ENCODE measurements at places on chromosomes 5 and 9.

DNA sequence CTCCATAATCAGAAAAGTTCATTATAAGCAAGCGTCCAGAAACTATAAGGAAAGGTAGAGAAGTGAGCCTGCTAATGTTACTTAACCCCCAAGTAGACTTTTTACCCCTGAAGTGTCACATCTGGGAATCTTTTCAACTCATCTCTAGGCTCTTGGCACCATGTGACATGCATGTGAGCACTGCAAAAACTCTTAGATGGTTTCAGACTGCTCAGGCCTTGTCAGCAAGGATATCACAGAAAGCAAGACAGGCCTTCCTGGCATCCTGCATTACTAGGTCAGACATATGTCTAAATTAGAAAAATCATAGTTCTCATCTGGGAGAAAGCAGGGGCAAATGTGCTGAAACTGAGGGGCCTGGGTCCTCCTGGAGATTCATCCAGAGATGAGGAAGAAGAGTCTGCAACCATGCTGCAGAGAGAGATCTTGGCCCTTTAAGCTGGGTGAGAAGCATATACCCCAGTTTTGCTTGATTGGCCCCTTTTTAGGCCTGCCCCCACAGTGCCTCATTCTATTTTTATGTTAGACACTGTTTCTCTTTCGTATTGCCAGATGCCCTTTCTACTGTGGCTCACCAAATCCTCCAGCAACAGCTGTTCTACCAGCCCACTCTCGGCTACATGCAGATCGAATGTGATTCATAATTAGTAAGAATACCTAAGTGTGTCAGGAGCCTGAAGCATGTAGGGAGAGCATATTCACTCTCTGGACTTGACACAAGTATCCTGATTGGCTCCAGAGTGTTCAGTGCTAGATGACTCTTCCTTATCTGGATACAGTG lies 19.0 kb downstream of the TMEM8B start:
- DNase-seq, result peak; percentile 76

GRCh38 chr9:16126042-16126441 lies 573.2 kb downstream of the CCDC171 start:
- no peak for DNase-seq

- no peak for DNase-seq
These were observed 12.9 kb upstream of the MSMP start for GRCh38 chr9:35766997-35767396.

DNA sequence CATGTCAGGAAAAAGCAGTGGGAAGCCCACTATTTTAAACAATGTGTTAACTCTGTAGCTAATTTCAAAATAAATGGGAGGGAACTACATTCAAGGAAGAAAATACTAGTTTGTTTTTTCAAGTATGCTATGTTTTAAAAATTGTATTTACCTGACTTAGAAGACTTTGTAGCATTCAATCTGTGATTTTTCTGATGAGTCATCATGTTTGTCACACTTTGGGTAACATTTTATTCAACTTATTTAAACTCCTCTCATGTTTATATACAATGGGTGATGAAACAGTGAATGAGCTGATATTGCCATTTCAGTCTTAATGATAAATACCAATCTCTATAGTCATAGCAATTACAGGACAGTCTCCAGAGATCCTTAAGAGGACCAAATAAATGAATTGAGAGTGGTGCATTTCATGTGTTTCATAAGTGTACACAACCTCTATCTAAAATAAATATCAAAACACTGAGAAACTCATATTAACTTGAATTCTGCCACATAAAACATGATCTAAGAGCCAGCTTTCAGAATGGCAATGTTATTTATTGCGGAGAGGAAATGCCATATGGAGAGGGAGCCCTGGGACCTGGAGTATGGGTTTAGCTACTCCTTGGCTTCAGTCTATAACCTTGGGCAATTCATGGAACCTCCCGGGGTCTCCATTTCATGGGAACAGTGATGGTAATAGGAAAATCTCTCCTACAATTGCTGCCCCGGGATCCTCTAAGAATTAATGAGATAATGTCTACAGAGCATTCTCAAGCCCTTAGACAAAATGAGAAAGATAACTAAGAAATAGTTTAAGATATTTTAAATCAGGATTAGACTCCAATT lies 913.9 kb downstream of the TLE4 start:
- DNase-seq, result no peak

DNA sequence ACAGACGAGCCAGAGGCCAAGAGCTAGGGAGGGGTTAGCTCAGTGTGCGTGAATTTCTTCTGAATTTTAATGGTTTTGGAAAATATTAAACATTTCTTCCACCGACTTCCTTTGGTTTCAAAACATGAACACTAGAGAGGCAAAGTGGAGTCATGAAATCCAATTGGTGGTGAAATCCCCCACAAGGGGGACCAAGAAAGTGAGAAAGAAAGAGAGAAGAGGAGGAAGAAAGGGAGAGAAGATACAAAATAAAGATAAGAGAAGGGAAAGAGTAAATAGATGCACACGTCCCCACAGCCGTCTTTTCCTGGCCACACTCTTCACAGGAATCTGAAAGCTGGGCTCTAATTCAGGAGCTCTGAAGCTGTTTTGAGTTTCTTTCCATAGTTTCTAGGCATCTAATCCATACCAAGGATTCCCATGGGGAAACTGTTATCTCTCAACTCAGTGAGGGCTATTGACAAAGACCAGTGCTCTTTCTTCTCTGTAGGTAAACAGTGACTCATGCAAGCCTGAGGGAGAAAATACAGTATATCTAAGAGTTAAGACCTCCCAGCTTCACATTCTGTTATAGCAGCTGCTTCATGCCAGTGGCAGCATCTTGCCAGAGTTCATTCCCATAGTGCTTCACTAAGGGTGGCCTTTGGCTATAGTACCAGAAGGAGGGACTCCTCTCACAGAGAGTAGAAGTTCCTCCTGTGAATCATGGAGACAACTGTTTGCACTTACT lies 115.8 kb upstream of the LIFR start:
- no peak for DNase-seq

GRCh38 chr9:108904161-108904560 lies 29.8 kb downstream of the ELP1 start:
- DNase-seq, result no peak

DNA sequence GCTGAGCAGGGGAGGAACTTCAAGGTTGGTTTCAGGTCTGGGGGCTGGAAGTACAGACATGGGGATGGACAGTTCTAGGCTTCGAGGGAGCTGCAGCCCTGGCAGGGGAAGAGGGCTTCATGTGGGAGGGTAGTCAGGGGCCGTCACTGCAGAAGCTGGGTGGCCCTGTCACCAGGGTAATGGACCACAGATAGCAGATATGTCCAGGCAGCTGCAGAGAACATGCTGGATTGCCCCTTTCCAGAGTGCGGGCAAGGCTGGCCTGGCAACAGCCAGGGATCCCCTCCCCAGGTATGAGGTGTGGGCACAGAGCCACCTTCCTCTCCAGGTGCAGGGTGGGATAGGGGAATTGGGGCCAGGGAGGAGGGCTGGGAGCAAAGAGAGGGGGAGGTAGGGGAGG lies 206.5 kb downstream of the GADD45G start:
- DNase-seq, result no peak

- no peak for DNase-seq
These were observed 2.2 kb downstream of the UNC5A start for GRCh38 chr5:176812269-176813259.

- DNase-seq, result no peak
These were observed 90.6 kb downstream of the PHF2 start for GRCh38 chr9:93667006-93667405.

GRCh38 chr9:128913048-128913900 lies 7.5 kb upstream of the PHYHD1 start:
- no peak for DNase-seq

DNA sequence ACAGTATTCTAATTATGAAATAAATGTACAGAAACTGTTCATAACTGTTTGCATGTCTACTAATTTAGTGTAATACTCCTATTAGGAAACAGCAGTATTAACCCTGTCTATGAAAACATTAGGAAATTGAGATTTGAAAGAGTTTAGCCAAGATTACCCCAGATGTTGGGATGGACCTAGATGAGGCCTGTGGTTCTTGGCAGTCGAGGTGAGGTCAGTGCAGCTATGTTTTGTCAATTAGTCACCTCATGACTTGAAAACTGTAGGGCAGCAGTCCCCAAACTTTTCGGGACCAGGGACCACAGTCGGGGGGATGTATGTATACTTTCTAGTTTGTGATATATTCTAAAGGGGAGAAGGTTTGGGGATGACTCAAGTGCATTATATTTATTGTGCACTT lies 4.7 kb downstream of the LNPEP start:
- DNase-seq, result no peak

- no peak for DNase-seq
These were observed 5.3 kb upstream of the FAM120AOS start for GRCh38 chr9:93458712-93459111.

DNA sequence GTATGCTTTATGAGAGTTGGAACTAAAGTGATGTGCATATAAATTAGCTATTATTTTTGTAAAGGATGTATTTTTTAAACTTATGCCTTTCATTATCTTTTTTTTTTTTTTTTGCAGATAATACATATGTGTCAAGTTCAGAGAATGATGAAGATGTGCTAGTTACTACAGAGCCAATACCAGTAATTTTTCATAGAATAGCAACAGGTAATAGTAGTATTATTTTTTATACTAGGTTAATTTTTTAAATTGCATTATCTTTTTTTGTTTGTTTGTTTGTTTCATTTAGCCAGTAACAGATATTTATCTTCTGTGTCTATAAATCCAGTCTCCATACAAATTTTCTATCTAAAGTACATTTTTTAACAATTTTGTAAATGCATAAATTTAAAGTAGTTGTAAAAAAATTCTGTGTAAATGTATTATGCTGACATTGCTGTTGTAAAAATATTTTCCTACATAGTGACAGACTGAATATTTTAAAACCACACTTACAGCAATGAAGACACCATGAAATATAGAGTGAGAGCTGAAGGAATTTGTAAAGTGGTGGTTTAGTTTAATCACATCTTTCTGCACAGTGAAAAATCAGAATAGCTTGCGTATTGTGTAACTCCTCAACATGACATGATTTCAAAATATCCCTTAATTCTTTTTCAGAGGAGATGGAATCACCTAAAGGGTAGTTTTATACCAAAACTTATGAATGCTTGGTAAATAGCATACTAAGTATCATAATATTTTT lies 93.3 kb downstream of the PARP8 start:
- DNase-seq, result no peak

GRCh38 chr9:94875300-94876020 lies 149.0 kb downstream of the AOPEP start:
- DNase-seq, result no peak

DNA sequence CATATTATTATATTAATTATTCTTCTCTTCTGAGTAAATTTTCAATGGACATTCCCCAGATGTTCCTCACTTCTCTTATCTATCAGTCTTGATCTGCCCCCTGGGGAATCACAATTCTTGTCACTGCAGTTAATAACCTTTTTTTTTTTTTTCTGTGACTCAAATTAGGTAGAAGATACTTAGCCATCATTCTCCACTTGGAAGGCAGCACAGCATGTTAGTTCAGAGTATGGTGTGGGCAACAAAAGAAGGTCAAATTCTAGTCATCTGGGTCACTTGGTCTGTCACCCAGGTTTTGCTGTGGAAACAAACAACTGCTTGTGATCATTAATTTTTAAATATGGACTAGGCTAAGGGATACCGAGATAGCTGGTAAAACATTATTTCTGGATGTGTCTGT lies 8.1 kb upstream of the MOB3B start:
- no peak for DNase-seq

- no peak for DNase-seq
These were observed 2064.1 kb downstream of the MAT2B start for GRCh38 chr5:165569551-165569950.

DNA sequence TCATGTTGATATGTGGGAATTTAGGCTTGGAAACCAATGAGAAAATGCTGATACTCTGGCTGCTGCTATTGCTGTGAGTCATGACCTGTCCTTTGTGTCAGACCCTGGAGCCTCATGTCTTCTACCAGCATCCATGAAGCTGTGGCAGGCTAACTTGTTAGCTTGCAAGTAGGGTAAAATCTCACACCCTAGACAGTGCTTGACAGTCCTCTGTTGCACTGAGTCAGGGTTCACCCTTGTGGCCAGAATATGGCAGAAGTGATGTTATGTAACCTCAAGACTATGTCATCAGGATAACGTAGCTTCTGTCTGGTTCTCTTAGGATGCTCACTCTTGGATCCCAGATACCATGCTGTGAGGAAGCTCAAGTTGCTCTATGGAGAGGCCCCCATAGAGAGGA lies 110.8 kb downstream of the LHX2 start:
- no peak for DNase-seq

- DNase-seq, result no peak
These were observed 29.5 kb downstream of the NPR3 start for GRCh38 chr5:32740651-32741050.

GRCh38 chr9:94681508-94681907 lies 42.2 kb upstream of the FBP1 start:
- peak; percentile 91 for DNase-seq

GRCh38 chr9:88025411-88026117 lies 51.2 kb upstream of the CDK20 start:
- no peak for DNase-seq

- DNase-seq, result no peak
These were observed 608.1 kb upstream of the ADAMTS16 start for GRCh38 chr5:4531756-4532704.

GRCh38 chr5:57531333-57531732 lies 48.7 kb upstream of the ACTBL2 start:
- DNase-seq, result no peak

- DNase-seq, result no peak
These were observed 11.7 kb downstream of the DOCK2 start for GRCh38 chr5:169648725-169649310.

DNA sequence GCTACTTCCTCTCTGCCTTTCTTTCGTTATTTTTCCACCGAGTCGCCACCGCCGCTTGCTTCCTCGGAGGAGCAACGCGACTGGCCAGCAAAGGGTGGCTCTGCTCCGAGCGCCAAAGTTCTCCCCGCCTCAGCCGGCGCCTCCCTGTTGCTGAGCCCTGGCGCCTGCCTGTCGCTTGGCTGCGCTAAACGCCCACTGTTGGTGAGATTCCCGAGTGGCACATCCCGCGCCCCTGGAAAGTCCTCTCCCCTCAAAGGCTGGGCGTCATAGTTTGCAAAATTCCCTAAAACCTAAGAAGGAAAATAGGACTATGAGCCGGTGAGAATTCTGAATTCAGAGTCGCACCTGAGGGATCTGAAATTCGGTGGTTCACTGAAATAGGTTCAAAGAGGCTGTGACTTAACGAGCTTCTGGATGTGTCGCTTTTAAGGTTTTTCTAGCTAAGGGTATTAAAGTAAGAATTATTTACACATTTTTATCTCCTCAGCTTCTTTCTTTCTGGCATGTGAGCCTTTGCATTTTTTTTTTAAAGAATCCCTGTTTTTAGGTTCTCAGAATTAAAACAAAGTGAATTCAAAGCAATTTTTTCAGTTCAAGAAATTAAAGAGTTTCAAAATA lies at the start of gene GRIN3A:
TSS of gene GRIN3A (minus strand) at position 82 of the 618 bp plus-strand sequence. CDS start 668 bp downstream, outside the sequence.
- DNase-seq, result peak; percentile 73

DNA sequence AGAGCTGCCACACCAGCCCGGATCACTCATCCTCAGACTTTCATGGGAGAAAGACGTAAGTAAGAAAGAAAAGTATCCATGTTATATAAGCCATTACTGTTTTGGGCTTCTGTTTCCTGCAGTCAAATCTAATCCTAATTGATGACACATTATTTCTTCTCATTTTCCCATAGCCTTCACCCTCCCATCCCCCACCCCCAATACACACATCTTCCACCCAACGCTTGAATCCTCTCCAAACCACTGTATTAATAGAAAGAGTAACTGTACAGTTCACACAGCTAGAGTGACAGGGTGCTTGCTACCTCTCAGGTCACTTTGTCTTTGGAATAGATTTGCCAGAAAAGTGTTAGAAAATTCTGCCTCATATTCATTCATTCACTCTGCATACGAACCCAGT lies 69.3 kb upstream of the IL17B start:
- DNase-seq, result no peak

GRCh38 chr5:135980620-135981019 lies 25.8 kb upstream of the LECT2 start:
- DNase-seq, result no peak
